ENCODE measurements at places on chromosomes 1 and 21.
A peak's percentile ranks its signal among the peaks of the same experiment; 100 is the strongest.

DNA sequence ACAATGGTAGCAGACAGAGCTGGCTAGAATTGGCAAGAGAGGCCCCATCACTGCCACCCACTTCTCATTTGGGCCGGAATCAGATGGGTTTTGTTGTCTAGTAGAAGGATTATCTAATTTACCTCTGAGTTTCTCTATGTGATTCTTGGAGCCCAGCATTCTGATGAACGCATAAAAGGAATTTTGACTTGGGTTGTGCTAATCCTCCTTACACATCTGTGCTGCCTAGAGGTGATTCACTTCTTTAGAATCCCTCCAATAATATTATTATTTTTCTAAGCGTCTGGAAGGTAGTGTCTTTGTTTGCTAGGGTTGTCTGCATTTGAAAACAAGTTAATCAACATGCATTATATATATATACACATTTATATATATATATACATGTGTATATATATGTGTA lies 118.1 kb downstream of the RUNX1 start:
- DNase-seq = no peak

DNA sequence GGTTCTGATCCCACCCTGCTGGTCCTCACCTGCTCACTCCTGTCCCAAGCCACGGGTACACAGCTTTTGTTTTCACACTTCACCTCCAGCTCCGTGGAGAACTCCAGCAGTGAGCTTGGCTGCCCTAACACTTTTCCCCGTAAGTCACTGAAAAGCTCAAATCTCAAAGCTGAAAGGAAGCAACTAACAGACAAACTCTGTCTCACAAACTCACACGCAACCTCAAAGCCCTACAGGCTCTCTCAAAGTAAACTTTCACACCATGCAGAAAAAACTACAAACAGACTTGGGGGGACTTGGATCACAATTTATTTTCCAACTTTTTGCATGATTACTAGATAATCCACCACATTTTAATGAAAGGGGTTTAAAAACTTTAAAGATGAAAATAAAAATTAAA lies 88.3 kb downstream of the AK5 start:
- DNase-seq = no peak

DNA sequence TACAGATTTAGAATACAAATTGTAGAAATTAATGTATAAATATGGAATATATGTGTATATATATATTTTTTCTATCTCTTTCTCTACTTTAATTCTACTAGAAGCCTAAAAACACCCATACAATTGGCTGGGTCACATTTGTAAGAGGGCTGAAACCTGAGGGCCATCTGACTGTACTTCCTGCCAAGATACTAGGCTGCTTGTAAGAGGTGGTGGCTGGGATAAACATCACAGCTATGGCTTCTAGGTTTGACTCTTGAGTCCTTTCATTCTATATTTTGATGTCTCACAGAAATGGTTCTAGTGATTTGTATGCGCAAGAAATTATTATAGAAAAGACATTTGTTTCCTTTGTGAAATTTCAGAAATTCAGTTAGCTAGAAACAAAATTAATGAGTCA lies 1155.2 kb upstream of the B3GALT2 start:
- DNase-seq = no peak

DNA sequence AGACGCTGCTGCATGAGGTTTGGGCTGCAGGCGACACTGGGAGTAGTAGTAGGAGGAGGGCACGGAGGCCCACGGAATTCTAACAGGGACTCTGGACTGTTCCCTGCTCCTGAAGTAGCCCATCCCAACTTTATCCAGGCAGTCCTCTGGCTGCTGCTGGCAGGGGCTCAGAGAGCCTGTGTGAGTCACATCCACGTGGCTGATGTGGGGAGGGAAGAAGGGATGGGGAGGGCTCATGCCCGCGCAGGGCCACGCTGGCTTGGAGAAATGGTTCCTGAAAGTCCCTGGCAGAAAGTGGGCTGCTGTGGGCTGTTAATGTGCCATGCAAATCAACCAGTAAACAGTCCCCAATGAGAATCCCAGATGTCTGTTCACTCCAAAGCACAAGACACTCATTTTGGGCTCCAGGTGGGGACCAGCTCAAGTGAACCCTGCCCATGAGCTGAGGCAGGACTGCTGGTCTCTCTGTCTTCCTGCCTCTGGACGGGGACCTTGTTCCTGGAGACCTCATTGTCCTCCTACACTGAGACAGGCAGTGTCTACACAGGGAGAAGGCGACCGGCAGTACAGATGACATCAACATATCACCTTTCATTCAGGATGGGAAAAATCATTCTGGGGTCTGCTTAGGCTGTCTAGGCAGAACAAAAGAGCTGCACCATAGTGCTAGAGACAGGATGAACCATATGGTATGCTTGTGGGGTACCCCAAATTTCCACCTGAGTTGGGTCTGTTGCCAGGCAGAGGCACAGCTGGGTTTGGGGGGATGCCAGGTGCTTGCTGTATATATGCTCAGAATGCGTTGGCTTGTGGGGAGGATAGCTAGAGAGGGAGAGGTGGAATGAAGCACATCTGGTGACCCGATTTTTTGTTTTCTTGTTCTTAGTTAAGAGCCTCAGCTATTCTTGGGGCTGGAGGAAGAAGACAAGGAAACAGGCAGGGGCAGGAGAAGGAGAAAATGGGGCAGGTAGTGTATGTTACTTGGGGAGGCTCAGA lies 57.9 kb upstream of the FMOD start:
- DNase-seq = no peak

GRCh38 chr1:84170171-84170570 lies 26.1 kb downstream of the PRKACB start:
- no peak for DNase-seq

GRCh38 chr1:209208648-209209047 lies 374.9 kb upstream of the CAMK1G start:
- no peak for DNase-seq

DNA sequence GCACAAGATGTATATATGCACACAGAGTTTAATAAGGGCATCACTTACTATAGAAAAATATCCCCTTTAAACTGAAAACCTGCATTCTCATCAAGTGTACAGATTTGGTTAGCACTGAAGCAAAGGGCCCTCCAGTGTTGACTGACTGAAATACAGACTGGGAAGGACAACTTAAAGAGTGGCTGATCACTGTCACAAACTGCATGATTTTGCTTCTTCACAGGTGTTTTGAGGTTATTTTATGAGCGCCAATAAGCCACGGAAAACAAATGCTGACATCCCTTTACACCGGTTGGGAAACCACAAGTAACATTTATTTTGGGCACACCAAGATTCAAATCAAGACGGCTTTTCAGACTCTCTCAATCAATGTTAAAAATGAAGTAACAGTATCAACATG lies 30.9 kb upstream of the RAP1GAP start:
- DNase-seq = no peak

GRCh38 chr1:13981142-13981541 lies 281.2 kb downstream of the PRDM2 start:
- no peak for DNase-seq

GRCh38 chr1:227944931-227945890 lies 2.5 kb downstream of the WNT9A start:
- DNase-seq = no peak

GRCh38 chr1:29679828-29680558 lies 443.7 kb downstream of the PTPRU start:
- no peak for DNase-seq

- no peak for DNase-seq
Measured at GRCh38 chr1:56374026-56374974, 205.1 kb downstream of the PLPP3 start.

DNA sequence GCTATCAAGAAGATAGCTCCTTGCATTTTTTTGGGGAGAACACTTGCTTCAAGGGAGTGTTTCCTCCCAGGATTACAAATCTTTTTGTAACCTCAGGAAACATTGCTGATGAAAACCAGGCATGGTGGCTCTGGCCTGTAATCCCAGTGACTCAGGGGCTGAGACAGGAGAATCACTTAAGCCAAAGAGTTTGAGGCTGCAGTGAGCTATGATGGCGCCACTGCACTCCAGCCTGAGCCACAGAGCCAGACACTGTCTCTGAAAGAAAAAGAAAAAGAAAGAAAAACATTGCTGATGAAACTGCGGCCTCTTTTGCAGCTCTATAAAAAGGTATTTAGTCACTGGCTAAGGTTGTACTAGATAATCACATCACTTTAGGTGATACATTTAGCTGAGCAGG lies 7.3 kb downstream of the RNU1-2 start:
- no peak for DNase-seq

GRCh38 chr1:117372863-117373412 lies 5.7 kb downstream of the MAN1A2 start:
- no peak for DNase-seq

DNA sequence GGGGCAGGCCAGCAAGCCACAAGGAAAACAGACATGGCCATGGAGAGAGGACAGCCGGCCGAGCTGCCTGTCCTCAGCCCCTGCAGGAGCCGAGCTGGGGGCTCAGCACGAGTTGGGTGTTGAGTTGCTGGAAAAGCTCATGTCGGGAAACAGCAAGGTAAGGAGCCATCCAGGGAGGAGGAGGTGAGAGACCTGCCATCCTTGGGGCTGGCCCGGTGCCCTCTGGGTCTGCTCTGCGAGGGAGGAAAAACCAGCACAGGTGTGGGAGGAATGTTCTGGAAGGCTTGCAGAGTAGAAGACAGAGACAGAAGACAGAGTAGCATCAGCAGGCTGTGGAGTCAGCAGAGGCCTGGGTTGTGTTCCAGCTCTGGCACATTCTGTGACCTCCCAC lies 548.8 kb downstream of the PTPRU start:
- no peak for DNase-seq

GRCh38 chr21:45222001-45222400 lies 65.7 kb downstream of the POFUT2 start:
- DNase-seq = no peak

GRCh38 chr1:246218686-246219085 lies 288.4 kb downstream of the SMYD3 start:
- no peak for DNase-seq

DNA sequence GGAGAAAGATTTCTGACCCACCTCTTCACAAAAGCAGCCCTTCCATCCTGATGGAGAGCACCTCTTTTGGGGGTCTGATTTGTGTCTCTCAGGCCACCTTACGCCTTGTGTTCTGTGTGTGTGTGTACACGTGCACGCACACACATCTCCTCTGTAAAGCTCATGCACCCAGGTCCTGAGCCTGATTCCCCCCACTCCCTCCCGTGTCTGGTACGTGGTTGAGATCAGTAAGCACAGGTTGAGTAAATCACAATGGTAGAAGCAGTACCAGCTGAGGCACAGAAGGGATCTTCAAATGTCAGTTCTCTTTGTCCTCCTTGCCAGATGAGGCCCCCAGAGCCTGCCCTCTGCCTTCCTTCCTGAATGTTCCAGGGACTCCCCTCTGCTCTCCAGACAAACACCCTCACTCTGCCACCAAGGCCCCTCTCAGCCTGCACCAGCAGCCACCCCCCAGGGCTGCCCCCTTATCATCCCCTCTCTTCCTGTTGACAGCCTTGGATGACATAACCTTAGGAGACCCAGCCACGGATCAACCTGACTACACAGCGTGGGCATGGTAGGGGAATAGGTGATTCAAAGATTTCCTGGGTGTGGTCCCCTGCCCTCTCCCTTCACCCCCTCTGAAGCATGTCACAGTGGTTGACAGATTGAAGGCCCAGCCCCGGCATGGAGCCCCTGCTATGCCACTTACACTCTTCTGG lies 112.8 kb downstream of the HIVEP3 start:
- peak; percentile 29 for DNase-seq

GRCh38 chr1:103084181-103084580 lies 24.1 kb downstream of the COL11A1 start:
- DNase-seq = no peak

DNA sequence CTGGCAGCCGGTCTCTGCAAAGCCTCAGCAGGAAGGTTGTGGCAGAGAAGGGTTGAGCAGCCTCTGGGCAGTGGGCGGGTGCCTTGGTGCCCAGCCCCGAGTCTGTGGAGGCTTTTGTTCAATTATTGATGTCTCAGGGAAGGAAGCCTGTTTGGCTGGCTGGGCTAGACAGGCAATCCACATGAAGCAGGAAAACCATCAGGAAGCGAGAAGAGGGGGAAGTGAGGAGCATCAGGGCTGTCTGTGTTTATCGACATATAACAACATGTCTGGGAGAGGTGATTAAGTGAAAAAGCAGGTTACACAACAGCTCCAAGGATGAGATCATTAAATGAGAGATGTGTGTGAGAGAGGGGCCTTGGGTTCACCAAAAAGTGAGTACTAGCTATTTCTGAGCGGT lies 105.4 kb downstream of the UBE2U start:
- no peak for DNase-seq

- no peak for DNase-seq
Measured at GRCh38 chr1:8321612-8322011, 3.7 kb downstream of the SLC45A1 start.

DNA sequence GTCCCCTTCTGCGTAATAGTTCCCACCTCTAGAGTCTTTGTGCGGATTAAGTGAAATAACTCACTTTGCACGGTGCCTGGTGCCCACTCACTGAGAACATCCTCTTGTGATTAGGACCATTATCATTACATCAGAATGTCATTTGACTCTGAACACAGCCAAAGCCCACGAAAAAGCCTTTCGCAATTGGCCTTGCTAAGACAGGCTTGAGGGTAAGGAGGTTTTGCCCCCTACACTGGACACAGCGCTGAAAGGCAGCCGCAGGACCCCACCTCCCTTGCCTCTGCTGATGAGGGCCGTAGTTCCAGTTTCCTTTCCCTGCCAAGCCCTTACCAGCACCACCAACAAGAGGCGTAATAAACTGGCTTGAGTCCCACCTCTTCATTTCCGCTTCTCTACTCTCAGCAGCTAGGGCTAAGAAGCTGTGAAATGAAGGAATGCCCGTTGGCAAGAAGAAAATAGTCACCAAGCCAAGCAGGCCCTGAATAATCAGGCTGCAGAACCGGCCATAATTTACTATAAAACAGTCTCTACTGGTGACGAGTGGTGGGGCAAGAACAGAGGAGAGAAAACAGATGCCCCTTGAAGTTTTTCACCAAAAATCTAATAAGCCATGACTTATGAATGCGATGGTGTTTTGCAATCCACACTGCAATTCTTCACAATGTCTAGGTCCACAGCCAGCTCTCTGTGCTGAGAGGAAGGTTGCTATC lies 53.1 kb downstream of the SH3GLB1 start:
- DNase-seq = no peak

GRCh38 chr1:229364207-229365065 lies 21.6 kb upstream of the CCSAP start:
- no peak for DNase-seq

DNA sequence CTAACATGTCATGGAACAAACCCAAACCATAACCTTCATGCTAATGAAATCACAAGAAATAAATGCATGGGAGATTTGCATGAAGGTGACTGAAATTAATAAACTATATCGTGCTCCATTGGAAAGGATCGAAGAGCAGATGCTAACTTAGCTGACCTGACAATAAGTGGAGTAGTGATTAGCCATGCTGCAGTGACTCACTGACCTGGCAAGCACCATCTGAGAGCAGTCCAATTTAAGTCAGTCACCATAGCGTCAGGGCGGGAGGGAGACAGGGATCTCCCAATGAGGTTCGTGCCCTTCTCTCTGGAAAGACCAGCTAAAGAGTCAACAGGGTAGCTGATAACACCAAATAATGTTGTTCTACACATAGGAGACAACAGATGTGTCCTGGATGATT lies 21.5 kb downstream of the OLIG2 start:
- no peak for DNase-seq

GRCh38 chr21:42737951-42738590 lies 84.7 kb downstream of the PDE9A start:
- DNase-seq = peak; percentile 28
